ENCODE measurements at places on chromosomes 6 and 20. TPM values are rescaled to one million over a fixed set of nuclear protein-coding genes. Genes with fewer than 3 reads are reported as not detected.

DNA sequence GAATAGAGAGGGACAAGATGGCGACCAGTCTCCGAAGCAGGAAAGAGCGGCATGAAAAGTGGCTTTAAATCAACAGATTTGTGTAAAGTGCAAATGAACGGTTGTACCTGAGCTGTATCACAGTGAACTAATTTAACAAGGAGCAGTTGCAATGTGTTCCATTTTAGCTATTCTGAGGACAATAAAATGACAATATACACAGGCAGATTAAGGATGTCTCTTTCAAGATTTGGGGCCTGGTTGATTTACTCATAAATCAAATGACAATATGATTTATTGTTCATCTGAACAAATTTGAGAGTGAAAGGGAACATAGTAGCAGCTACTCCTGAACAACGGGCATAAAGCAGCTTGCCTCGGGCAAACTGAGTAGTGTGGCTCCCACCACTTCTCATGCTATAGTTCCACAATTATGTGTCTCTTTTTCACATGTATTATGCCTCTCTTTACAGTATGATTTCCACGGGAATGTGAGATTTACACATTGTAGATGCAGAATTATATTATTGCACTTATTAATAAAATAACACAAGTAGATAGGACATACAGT is 204.1 kb upstream of the AGPAT4 start:
- no peaks in the 10 kb centered on the region for H3K27me3 ChIP-seq
- no peaks in the 10 kb centered on the region for H3K36me3 ChIP-seq
- no peak overlapping the region for H3K4me3 ChIP-seq
- no peak overlapping the region for H3K27ac ChIP-seq
- H3K4me1 ChIP-seq = no peaks in the 10 kb centered on the region

DNA sequence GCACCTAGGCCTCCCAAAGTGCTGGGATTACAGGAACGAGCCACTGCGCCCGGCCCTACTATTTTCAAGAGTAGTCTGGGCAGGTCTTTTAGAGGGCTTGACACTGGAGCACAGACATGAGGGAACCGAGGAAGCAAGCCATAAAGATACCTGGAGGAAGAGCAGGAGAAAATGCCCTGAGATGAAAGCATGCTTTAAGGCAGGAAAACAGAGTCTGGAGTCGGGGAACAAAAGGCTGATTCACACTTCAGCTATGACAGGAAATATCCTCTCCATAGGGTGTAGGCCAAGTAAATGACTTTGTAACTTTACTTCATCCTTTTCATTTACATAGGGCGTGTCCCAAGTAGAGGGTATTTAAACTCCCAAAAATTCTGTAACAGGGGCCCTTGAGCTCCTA is 4.3 kb upstream of the SERINC3 start:
- H3K27ac ChIP-seq = no peak overlapping the region
- no peaks in the 10 kb centered on the region for H3K27me3 ChIP-seq
- H3K36me3 ChIP-seq = no peaks in the 10 kb centered on the region
- DNase-seq = no peak

DNA sequence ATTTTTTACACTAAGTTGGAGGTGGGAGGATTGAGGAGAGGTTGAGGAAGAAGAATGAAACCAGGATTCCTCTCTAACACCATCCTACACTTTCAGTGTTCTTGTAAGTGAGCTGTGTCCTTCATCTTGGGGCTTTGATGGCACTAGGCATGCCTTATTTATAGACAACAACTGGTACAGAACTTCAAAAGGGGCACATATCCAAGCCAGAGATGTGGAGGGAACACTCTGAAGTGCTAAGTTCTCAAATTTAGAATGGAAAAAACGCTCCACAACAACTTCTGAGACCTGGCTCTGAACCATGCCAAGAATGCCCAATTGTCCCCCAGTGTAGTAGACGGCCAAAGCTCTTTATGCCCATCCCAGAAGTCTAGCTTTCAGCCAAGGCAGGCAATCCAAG is 16.2 kb upstream of the PKHD1 start:
- no peak overlapping the region for H3K27ac ChIP-seq
- no peaks in the 10 kb centered on the region for H3K36me3 ChIP-seq
- H3K4me3 ChIP-seq = no peak overlapping the region
- H3K27me3 ChIP-seq = no peaks in the 10 kb centered on the region
- DNase-seq = no peak

DNA sequence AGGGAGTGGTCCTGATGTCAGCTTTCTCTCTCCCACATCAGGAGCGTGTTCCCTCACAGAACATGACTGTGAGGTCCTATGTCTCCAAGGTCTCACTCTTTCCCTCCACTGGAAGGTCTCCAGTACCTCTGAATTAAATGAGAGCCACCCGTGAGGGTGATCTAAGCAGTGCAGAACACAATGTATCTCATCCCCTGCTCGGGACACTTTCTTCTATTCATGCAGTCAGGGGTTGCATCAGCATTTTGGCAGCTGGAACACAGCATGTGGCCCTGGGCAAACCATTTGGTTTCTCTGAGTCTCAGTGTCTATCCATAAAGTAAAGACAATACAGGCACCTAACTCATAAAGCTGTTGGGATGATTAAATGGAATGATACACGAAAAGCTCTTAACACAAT is 34.2 kb downstream of the MAFB start:
- no peak overlapping the region for H3K27ac ChIP-seq
- H3K27me3 ChIP-seq = no peaks in the 10 kb centered on the region
- no peaks in the 10 kb centered on the region for H3K4me1 ChIP-seq
- DNase-seq = no peak
- no peak overlapping the region for H3K4me3 ChIP-seq
- no peaks in the 10 kb centered on the region for H3K36me3 ChIP-seq

GRCh38 chr6:168106633-168107005 is 27.6 kb upstream of the FRMD1 start:
- DNase-seq = no peak
- no peak overlapping the region for H3K27ac ChIP-seq
- H3K27me3 ChIP-seq = peaks cover 24% of the 10 kb centered on the region
- no peaks in the 10 kb centered on the region for H3K4me1 ChIP-seq

DNA sequence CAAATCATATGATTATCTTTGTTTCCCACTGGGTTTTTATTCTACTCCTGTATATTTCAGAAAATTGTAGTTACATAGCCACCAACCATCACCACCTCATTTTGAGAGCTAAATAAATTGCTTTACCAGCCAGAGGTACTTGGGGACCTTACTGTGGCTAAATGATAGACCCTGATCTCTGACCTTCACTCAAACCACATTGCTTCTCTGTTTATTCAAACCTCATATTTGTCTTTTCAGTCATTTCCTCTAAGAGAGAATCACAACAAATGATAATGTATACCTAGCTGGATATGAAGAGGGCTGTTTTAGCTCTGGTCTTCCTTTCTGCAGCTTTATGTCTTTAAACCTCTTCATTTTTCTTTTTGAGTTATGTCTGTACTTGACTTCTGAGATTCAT is 142.8 kb downstream of the ADGB start:
- no peaks in the 10 kb centered on the region for H3K27me3 ChIP-seq
- no peak for DNase-seq
- H3K36me3 ChIP-seq = no peaks in the 10 kb centered on the region
- no peak overlapping the region for H3K4me3 ChIP-seq
- no peak overlapping the region for H3K27ac ChIP-seq
- no peaks in the 10 kb centered on the region for H3K4me1 ChIP-seq

DNA sequence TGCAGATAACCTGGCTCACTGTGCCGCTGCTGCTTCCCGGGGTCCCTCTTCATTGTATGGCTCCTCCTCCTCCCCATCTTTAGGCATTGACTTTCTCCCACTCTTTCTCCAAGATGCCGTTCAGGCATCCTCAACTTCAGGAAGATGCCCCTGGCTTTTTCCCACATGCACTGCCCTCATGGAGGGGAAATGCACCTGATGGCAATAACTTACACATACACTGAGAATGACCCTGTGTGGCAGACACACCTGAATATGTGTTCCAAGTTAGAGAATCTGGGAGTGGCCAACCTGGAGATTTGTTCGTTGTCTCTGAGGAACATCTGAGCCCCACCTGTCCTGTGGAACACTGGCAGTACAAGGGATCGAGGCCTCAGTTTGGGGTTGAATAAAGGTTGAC is 273.9 kb upstream of the CHD6 start:
- no peaks in the 10 kb centered on the region for H3K4me1 ChIP-seq
- no peaks in the 10 kb centered on the region for H3K27me3 ChIP-seq
- H3K4me3 ChIP-seq = no peak overlapping the region
- no peaks in the 10 kb centered on the region for H3K36me3 ChIP-seq
- no peak for DNase-seq

GRCh38 chr20:6663751-6664388 is 103.6 kb upstream of the BMP2 start:
- no peak for DNase-seq
- H3K4me3 ChIP-seq = no peak overlapping the region
- no peaks in the 10 kb centered on the region for H3K4me1 ChIP-seq
- H3K27me3 ChIP-seq = no peaks in the 10 kb centered on the region

DNA sequence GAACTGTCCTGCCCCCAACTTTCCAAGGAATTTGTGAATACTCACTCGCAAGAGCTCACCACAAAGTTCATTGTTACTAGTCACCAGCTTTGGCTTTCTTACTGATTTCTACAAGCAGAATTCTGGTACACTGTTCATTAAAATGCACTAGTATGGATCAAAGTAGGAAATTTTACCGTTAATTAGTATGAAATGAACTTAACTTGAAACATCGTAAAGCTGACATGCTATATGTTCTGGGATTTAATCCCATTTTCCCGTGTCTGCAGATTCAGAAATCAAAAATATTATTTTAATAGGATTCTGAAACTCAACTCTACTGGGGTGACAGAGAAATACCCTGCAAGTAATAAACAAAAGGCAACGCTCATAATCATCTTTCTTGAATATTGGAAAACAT is 399.3 kb downstream of the DOK5 start:
- H3K36me3 ChIP-seq = no peaks in the 10 kb centered on the region
- H3K27me3 ChIP-seq = no peaks in the 10 kb centered on the region
- DNase-seq = no peak
- H3K4me1 ChIP-seq = no peaks in the 10 kb centered on the region
- no peak overlapping the region for H3K27ac ChIP-seq
- no peak overlapping the region for H3K4me3 ChIP-seq

GRCh38 chr6:14883921-14884320 is 361.9 kb upstream of the JARID2 start:
- H3K36me3 ChIP-seq = no peaks in the 10 kb centered on the region
- H3K27me3 ChIP-seq = no peaks in the 10 kb centered on the region
- no peak overlapping the region for H3K27ac ChIP-seq
- DNase-seq = no peak
- H3K4me1 ChIP-seq = no peaks in the 10 kb centered on the region

- no peaks in the 10 kb centered on the region for H3K4me1 ChIP-seq
- H3K27ac ChIP-seq = no peak overlapping the region
- DNase-seq = no peak
- no peak overlapping the region for H3K4me3 ChIP-seq
- H3K27me3 ChIP-seq = no peaks in the 10 kb centered on the region
Observed at GRCh38 chr20:5810800-5811422, 60.7 kb downstream of the SHLD1 start.

The LAMA4 gene
- polyA plus RNA-seq = 3.0 TPM

The ZC2HC1B gene
- 0.21 TPM for polyA plus RNA-seq

The LY86 gene
- 17.1 TPM for polyA plus RNA-seq

The KCNQ2 gene
- polyA plus RNA-seq = 0.48 TPM

Measured in thymus (tissue), 14 donors.